ENCODE measurements at places on chromosomes 4 and X.

- no peak for DNase-seq
Measured at GRCh38 chrX:19708683-19709082, 178.7 kb downstream of the SH3KBP1 start.

DNA sequence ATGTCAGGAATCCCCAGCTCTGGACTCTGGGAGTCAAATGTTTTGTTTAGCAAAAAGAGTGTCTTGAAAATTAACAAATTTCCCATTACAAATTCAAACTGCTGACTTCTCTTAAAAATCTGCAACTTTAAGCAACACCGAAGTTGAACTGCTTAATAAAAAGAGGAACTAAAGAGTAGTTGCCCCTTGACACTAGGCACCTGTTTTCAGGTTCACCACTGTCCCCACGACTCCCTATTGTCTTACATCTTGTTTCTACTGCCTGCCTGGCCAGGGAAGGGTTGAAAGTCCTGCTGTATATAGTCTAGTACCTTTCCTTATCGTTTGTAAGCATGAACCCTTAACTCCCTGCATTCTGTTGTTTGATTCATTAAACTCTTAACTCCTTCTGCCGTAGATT, 173.9 kb downstream of the SCFD2 start:
- no peak for DNase-seq

- DNase-seq, result no peak
Measured at GRCh38 chr4:72531768-72532290, 37.2 kb downstream of the ADAMTS3 start.

DNA sequence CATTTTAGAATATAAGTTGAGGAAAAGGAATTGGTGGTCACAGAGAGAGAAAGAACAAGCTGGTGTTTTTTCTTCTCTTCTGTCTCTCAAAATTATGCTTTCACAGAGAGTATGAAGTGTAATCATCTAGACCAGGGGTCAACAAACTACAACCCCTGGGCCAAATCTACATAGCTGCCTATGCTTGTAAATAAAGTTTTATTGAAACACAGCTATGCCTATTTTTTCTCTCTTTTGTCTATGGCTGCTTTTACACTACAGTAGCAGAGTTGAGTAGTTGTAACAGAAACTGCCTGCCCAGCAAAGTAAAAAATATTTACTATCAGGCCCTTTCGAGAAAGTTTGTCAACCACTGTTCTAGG, 6.7 kb upstream of the FAM9C start:
- DNase-seq, result no peak

DNA sequence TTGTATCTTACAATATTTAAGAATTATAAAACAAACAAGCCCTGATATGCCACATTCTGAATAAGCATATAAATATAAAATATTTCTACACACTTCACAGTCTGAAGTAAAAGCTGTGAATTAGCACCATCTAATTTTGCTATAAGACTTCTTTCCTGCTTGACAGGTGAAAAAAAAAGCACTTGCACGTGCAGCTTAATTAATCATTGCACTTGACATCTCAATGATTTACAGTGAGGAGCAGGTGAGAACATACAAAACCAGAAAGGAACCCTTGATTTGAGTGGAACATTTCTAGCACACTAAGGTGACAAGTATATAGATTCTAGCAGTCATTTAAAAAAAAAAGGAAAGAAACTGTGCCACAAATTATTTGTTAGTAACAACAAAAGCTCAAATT, 47.9 kb downstream of the CHIC2 start:
- no peak for DNase-seq

- no peak for DNase-seq
Measured at GRCh38 chrX:119871245-119871598, 311 bp downstream of the RNF113A start.

GRCh38 chr4:88928852-88929251, 128.1 kb downstream of the FAM13A start:
- no peak for DNase-seq

GRCh38 chr4:159069922-159070321, 33.0 kb upstream of the RAPGEF2 start:
- DNase-seq, result peak; percentile 68

DNA sequence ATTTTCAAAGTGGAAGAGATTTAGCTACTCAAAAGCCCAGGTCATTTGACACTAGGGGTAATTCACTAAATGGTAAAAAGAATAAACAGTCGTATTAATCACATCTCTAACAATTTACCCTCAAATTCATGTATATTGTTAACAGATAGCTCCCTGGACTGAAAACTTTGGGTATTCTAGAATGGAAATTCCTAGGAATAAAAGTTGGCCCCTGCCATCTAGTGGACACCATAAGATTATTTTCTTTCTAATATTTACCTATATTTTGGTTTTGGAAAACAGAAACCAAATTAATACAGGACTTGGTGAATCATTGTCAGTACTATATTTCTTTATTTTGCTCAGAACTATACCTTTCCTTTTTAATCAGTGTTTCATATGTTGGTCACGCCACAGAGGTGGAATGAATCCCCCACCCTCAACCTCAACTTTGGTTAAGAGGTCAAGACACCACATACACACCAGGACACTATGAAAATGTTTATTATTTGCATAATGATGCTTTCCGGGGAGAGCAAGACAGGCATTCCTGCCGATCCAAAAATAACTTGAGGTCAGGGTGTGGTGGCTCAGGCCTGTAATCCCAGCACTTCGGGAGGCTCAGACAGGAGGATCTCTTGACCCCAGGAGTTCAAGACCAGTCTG, 96.2 kb upstream of the APOOL start:
- DNase-seq, result no peak

All from M059J (cell line).